ENCODE measurements at places on chromosomes 6 and 20.

DNA sequence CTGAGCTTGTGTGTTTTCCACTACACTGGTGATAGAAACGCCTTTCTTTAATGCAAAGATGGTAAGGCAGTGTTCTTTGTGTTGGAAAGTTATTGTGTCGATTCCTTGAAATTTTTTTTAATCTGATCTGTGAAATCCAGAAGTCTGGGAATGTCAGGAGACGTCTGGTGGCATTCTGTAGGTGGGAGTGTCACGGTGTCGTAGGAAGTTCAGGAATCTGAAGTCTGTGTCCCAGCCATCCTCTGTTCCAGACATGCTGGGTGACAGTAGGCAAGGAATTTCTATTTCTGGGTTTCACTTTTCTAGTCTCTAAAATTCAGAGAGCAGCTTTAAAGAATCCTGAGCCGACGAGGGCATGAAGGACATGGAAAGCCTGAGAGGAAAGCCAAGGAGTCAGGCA is 223.8 kb downstream of the ZNF217 start:
- DNase-seq = no peak

DNA sequence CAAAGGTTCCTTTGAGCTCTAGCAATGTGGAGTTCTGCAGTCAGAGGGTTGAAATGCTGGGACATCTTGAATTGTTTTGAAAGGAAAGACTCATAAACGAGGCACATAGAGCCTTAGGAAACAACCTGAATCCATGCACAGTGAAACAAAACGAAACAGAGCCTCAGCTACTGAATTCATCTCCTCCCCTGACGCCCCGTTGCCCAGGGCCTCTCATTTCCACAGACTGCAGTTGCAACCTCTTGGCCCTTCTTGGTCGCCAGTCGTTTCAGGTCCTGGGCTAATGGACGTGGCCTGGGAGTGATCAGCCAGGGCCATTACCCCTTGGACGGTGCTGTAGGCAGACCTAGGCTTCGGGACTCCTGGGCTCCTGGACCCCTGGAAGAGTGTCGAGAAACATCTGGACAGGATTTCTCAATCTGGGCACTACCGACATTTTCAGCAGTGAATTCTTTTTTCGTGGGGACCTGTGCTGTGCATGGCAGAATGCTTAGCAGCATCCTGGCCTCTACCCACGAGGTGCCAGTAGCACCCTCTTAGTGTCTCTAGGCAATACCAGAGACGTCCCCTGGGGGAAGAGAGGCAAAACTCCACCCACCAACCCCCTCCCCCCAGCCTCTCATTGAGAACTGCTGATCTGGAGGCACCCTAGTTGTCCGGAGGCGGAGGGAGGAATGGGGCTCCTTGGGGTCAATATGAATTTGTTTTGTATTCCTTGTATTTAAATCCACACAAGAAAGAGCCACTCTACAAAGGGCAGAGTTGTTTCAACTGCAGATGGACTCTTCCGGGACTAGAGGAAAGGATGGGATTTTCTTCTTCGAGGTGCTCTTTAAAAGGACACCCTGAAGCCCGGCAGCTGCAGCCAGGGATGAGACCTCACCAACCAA is 50.2 kb downstream of the TMEM242 start:
- peak; percentile 53 for DNase-seq

- DNase-seq = peak; percentile 15
Measured at GRCh38 chr6:30463651-30464618, 25.4 kb upstream of the HLA-E start.

DNA sequence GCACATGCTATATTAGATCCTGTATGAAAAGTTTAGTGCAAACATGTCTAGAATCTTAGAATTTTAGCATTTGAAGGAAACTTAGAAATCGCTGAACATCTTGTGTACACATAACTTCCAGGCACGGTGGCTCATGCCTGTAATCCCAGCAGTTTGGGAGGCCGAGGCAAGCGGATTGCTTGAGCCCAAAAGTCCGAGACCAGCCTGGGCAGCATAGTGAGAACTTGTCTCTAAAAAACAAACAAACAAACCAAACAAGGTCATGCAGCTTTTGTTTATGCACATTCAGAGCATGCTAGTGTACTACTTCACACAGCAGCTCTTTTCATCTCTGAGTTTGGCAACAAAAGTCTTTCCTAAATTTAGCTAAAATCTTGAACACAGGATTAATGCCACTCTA is 32.2 kb downstream of the CLVS2 start:
- no peak for DNase-seq

All from fibroblast of gingiva (primary cell).